T follicular helper cell (primary cell): ENCODE measurements at places on chromosomes 6 and 20.

DNA sequence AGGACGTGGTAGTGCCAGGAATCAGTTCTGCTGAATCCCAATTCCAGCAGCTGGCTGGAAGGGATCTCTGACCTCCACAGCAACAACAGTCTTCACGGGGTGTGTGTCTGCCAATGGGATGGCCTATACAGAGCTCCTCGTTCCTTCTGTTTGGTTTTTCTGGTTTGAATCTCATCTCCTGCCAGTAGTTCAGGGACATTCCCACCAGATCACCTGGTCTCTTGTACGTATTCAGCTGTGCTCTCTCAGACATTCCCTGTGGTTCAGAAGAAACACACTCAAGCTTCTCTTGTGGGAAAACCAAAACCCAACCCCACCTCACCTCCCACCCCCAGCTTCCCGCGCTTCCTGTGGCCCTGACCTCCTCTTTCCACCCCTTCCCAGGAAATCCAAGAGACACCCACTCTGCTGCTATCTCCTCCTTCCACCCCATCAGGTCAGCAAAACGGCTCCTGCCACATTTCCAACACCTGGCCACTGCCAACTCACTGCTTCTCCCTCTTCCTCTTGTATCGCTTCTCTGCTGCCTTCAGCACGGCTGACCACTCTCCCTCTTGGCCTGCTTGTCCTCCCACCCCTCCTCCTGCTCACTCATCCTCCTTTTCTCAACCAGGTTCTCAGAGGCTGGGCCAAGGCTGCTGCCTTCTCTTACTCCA is 63.3 kb upstream of the PTGIS start:
- no peak for DNase-seq

- DNase-seq, result no peak
Measured at GRCh38 chr6:150667977-150668716, 68.5 kb downstream of the PLEKHG1 start.

DNA sequence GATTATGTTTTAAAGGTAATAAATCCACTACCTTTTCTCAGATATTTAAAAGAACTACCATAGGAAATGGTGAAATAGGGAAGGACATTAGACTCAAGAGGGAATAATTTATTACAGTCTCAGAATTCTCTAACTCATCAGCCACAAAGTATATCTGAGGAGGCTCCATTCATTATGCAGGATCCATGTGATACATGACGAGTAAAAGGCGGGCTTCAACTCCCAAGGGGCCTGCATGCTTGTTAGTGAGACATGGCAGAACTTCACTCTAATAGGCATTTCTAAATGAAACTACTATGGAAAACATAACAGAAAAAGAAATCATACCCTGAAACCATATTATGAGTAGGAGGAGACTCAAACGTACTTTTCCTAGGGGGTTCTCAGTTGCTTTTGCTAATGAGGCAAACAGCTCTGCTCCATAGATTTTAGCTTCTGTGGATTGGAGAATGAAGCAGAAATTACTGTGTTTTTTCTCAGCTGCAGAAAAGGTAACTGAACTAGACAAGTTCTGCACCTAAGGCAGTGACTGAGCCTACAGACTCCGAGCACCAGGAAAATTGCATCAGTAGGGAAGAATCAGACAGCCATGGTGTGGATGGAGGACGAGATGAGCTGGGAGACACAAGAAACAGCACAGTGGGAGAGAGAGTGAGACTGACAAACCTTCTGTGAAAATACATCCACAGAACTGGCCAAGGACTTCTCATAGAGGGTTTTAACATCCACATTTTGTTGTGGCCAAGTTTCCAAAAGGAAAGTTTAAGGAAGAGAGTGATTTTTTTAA is 254.6 kb upstream of the PRDM1 start:
- no peak for DNase-seq

GRCh38 chr20:63274381-63275228 is 2.0 kb downstream of the ARFGAP1 start:
- DNase-seq, result no peak

GRCh38 chr6:110053395-110054240 is 75.5 kb downstream of the GPR6 start:
- no peak for DNase-seq

GRCh38 chr20:37845241-37845681 is 57.7 kb upstream of the VSTM2L start:
- DNase-seq, result no peak

DNA sequence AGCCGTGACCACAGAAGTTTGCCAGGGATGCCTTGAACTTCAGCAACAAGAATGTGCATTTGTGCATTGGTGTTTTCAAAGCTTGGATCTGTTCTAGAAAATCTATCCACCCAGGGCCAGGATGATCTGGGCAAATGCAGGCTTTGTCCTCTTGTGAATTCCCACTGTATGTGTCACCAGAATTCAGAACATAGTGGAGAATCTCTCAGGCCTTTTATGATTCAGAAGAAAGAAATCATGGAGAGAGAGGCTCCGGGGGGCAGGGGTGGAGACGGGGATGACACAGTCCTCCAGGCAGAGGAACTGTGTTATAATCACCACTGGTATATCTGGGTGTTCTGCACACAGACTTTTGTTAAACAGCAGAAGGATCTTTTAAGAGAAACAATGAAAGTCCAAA is 304.1 kb downstream of the CDH4 start:
- no peak for DNase-seq

DNA sequence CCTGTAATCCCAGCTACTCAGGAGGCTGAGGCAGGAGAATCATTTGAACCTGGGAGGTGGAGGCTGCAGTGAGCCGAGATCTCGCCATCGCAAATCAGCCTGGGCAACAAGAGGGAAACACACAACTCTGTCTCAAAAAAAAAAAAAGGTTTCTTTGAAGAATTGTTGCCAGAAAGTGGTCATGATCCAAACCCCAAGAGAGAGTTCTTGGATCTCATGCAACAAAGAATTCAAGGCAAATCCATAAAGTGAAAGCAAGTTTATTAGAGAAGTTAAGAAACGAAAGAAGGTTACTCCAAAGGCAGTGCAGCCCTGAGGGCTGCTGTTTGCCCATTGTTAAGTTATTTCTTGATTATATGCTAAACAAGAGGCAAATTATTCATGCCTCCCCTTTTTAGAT is 14.5 kb upstream of the KIFC1 start:
- no peak for DNase-seq

GRCh38 chr6:145483191-145483996 is 251.9 kb downstream of the EPM2A start:
- DNase-seq, result no peak

GRCh38 chr20:16043931-16044330 is 529.3 kb downstream of the KIF16B start:
- DNase-seq, result no peak

- DNase-seq, result no peak
Measured at GRCh38 chr20:44589537-44589936, 7.2 kb downstream of the PKIG start.

DNA sequence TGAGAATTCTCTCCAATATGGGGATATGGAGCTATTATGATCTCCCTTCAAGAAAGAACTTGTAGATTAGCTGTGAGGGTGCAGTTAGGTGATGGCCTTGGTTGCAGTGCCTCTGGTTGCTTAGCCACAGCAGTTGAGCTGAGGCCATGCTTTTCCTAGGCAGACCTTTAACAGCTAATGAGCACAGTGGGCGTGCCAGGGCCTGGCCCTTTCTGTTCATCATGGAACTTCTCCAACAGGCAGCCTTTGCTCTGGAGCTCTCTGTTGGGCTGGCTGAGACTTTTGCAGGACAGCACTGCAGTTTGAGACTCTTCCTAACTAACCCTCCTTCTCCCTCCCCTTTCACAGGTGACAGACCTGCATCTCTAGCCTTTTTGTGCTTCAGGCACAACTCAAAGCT is 39.7 kb upstream of the TMEM170B start:
- no peak for DNase-seq

DNA sequence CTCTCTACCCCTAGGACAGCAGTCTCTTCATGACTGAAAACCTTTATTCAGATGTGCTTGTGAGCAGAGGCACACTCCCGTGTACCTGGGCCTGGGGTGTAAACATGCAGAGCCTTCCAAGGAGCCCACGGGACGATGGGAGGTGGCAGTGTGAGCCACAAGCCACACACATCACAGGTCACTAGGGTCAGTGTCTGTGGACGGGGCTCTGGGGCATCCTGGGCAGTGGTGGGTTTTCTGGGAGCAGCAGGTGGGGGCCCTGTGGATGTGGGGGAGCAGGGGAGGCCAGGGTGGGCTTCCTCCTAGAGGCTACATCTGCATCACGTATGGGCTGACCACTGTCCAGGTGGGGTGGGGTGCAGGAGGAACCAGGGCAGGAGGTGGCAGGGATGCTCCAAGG is 16.7 kb upstream of the TTLL2 start:
- DNase-seq, result no peak

DNA sequence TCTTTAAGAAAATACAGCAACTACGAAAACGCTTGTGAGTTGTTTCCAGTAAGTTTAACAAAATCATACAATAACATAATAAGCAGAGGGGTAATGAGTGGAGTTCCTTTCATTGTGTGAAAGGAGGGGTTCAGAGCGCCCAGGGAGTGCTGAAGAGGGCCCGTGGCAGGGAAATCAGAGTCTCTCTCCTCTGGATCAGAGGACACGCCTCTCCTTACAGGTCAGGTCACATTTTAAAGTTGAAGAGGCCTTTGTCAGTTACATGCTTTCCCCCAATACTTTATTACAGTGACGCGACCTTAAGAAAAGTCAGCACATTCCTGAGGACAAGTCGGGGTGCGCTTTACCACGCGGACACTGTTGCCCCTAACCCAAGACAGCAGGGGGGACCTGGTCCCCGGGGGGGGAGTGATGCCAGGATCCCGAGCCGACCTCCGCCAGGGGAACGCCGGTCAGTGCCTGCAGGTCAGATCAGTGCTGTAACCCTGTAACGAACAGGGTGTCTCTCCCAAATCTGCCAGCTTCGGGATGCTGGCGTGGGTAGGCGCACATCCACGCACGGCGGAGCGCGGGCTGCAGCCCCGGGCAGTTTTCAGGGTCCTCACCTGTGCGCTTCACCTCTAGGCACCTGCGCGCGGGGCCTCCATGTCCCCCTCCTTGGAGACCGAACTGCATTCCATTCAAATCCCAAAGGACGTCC is 848 bp downstream of the DACT2 start:
- DNase-seq, result no peak

DNA sequence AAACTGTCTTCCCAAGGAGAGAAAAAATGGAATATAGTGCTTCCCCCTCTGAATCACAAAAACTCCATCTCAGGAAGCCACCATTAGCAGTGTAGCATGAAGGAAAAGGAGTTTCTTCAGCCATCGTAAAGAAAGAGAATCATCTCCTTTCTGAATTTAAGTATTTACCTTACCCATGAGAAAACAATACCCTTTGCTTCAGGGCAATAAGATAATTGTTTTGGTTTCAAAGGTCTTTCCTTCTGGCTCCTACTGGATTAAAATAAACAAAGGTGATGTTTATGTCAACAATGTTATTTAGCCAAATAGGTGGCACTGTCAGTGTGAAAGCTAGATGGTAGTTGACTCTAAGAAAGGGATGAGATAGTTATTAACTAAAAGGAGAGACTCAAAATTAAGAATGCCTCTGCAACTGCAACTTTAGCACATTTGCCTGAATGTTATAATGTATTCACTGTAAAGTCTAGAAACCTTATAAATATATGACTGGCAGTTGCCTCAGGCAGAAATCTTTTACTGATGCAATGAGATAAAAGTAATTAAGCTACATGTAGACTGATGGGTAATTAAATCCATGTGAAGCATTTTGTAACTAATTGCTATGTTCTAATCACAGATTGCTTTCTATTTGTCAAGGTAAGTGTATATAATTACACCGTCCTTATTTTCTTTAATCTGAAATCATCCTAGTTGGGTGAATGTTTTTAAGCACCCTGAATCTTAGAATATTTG is 399.0 kb downstream of the CDKAL1 start:
- no peak for DNase-seq

- no peak for DNase-seq
Measured at GRCh38 chr20:47360297-47361056, 4.0 kb upstream of the ZMYND8 start.

DNA sequence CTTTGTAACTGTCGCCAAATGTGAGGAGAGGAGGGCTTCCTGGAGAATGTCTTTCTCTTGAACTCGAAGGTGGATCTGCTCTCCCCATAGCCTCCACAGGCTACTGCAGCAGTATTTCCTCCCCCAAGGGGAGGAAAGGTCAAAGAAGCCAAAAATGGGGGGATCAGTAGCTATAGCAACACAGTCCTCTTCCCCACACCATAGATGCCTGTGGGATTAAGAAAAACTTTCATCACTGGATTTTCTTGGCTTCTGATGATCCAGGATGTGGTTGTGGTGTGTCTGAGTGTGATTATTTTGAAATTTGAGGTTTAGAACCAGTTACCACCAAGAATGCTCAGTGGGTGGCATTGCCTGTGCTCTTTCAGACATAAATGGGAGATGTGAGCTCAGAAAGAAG is 140.1 kb upstream of the SPACA1 start:
- DNase-seq, result no peak

GRCh38 chr6:143549949-143550268 is 38.4 kb upstream of the FUCA2 start:
- no peak for DNase-seq

- no peak for DNase-seq
Measured at GRCh38 chr6:45118754-45119153, 209.4 kb upstream of the RUNX2 start.

GRCh38 chr20:30500829-30501440 is 756.5 kb upstream of the DEFB115 start:
- DNase-seq, result no peak

GRCh38 chr6:150764334-150765066 is 101.0 kb upstream of the MTHFD1L start:
- DNase-seq, result no peak

GRCh38 chr6:80939898-80940297 is 812.6 kb downstream of the TENT5A start:
- no peak for DNase-seq

DNA sequence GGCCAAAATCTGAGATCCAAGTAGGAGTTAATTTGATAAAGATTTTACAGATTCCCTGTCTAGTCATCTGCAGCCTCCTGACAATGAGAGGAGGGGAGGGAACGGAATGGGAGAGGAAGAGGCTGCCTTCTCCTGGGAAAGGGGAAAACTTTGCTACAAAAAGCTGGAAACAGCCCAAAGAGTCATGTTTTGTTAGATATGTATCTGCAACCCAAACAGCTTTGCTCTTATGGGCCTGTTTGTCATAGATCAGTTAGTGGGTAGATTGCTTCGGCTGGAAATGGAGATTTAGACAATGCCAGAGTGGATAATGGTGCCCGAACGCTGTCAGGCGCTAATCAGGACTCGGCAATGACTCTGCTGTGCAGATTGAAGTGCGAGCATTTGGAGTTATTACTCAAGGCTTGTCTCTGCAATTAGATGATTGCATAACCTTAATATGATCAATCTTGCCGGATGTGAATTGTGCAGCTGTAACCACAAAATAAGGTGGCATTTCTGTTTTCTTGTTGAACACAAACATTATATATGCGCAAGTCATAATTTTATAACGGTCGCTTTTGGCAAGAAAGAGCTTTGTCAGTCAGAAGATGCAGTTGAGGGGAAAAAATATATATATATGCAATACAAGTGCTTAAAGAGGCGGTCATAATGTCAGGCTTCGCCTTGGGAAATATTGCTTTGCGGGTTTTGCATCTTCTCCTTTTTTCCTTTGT is 92.4 kb upstream of the MAFB start:
- no peak for DNase-seq

- DNase-seq, result no peak
Measured at GRCh38 chr20:52777171-52777570, 195.0 kb upstream of the TSHZ2 start.

- DNase-seq, result no peak
Measured at GRCh38 chr6:127192911-127193541, 73.6 kb upstream of the RNF146 start.

GRCh38 chr6:170308761-170309160 is 2.2 kb downstream of the FAM120B start:
- no peak for DNase-seq

- no peak for DNase-seq
Measured at GRCh38 chr6:100595456-100595855, 130.7 kb upstream of the SIM1 start.
